ENCODE measurements at places on chromosomes 5 and 9. TPM values are rescaled to one million over a fixed set of nuclear protein-coding genes. Genes with fewer than 3 reads are reported as not detected.

- no peak for DNase-seq
These were observed 81.7 kb downstream of the CAMSAP1 start for GRCh38 chr9:135825435-135826187.

DNA sequence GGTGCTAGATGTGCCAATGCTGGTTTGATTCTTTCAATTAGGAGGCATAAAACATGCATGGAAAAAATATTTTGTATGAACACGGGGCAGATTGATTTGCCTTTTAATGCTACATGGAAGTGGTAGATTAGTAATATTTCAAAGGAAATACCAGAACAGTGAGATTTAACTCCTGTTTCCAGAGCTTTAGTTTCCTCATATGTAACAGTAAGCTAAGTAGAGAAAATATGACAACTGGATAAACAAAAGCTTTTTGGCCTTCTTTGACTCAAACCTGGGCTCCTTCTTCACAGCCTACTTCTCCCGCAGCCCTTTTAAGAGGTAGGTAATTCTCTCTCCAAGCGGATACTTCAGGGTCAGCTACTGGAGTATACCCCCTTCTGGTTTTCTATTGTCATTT lies 254.2 kb upstream of the TRPC7 start:
- DNase-seq: no peak

- no peak for DNase-seq
These were observed 10.3 kb downstream of the ACTL7B start for GRCh38 chr9:108845507-108845906.

Gene ZNF879
- 3.2 TPM for total RNA-seq

GRCh38 chr9:13144166-13144775 lies 135.2 kb downstream of the MPDZ start:
- no peak for DNase-seq

- DNase-seq: no peak
These were observed 65.7 kb upstream of the SYK start for GRCh38 chr9:90735952-90736351.
